ENCODE measurements at places on chromosomes 6 and 20.
A peak's percentile ranks its signal among the peaks of the same experiment; 100 is the strongest.

- DNase-seq: no peak
Measured at GRCh38 chr6:79796197-79796596, 151.2 kb downstream of the ELOVL4 start.

DNA sequence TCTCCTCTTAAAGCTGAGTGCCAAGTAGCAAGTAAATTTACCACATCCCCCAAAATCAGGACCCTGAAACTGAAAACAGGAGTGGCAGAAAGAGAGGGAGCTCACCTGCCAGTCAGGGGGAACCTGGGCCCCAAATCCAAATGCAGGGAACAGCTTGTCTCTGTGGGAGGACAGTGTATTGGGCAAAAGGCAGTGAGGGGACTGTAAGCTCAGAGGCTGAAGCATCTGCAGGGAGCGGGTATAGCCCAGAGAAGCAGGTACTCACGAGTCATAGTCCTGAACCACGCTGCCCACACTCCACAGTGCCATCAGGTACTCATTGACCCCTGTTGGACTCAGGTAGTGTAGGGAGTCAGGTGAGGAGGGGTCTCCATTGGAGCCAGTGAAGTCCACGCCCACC is 15.0 kb downstream of the SPAG4 start:
- no peak for DNase-seq

GRCh38 chr6:111601886-111602285 is 3.8 kb downstream of the TRAF3IP2 start:
- no peak for DNase-seq

GRCh38 chr6:169700296-169700695 is 1.5 kb downstream of the WDR27 start:
- no peak for DNase-seq

DNA sequence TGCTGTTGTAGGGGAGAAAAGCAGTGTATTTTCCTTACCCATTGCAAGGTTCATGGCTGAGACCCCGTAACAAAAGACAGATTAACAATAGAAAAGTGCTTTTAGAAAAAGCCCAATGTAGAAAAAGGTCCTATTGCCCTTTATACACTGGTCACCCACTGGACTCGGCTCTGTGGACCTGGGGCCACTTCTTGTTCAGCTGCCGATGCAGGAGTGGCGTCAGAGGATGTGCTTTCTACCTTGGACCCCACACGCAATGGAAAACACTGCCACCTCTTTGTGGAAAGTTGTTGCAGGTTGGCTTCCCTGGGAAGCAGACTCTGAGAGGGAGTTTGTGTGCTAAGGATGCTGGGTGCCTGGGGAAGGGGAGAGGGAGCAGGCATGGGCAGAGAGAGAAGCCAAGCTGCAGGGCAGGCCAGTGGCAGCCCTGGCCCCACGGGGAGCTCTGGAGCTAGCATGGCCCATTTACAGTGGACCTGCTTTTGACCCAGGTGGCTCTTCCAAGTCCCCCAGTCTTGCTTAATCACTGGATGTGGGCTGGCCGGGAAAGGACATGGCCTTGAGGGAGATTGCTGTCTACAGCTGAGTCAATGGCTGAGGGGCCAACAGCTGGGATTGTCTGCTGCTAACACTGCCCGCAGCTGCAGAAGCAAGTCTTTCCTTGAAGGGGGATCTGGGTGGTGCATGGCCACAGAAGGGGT is 142.9 kb downstream of the CDC5L start:
- peak; percentile 52 for DNase-seq

DNA sequence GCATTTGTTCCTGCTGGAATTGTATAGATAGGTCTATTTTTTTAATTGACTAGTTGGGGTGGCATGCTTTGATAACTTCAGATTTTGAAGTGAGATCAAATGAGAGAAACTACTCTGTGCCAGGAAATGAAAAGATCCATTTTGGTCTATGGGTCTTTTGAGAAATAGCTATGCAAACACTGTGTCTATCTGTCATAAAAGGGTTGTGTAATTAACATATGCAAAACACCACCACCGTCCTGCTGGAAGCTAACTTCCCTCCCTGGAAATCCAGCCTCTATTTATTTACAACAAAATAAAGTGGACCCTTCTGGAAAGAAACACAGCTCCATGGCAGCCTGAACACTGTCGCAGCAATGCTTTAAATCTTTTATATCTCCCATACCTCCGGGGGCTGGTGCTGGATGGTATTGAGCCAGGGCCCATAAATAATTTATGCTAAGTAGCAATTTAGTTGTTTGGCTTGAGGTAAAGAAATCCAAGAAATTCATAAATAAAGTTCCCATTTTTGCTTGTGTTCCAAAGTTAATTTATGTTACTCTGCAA is 244.2 kb upstream of the POU3F2 start:
- no peak for DNase-seq

DNA sequence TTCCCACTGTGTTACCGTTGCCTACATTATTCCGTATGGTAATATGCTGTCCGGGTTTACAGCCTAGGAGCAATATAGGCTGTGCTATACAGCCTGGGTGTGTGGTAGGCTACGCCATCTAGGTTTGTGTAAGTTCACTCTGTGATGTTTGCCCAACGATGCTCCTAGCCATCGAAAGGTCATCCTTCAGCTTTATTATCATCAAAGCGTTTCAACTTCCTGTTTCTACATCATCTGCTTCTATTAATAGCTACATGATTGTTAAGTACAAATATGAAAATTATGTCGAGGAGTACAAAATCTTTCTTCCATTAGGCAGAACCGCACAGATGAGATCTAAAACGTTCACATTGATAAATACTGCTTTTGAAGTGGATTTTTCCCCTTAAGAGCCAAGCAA is 69.9 kb downstream of the PPP1R14C start:
- DNase-seq: no peak
